ENCODE measurements at places on chromosomes 3 and 15. TPM values are rescaled to one million over a fixed set of nuclear protein-coding genes. Genes with fewer than 3 reads are reported as not detected.

The LRRC2 gene
- 0.93 TPM for total RNA-seq

The MITF gene
- 2.2 TPM for total RNA-seq

The GP5 gene
- 3.3 TPM for total RNA-seq

The ANKRD63 gene
- total RNA-seq: not detected

The ALDH1L1 gene
- 46.7 TPM for total RNA-seq

The CCDC39 gene
- total RNA-seq: not detected

The HSPBAP1 gene
- total RNA-seq: 3.7 TPM

The GAP43 gene
- not detected for total RNA-seq

The LSG1 gene
- 38.5 TPM for total RNA-seq

The ZPLD1 gene
- total RNA-seq: 0.23 TPM

DNA sequence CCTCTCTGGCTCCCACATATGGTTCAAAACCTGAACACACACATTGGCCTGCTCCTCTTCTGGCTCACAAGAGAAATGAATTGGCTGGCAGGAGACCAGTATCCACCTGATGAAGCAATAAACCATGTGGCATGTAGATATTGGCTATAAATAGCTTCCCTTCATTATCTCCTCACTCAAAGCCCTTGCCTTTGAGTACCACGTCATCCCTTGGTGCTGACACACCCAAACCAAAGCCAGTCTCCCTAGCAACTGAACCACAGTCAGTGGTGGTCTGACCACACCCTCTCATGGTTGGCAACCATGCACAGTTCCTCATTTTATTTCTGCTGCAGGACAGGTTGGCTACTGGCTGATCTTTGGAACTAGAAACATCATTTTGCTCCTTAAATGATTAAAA lies 98.8 kb downstream of the ZNF621 start:
- no peaks in the 10 kb centered on the region for H3K27me3 ChIP-seq
- H3K27ac ChIP-seq: no peak overlapping the region
- H3K4me1 ChIP-seq: no peaks in the 10 kb centered on the region

DNA sequence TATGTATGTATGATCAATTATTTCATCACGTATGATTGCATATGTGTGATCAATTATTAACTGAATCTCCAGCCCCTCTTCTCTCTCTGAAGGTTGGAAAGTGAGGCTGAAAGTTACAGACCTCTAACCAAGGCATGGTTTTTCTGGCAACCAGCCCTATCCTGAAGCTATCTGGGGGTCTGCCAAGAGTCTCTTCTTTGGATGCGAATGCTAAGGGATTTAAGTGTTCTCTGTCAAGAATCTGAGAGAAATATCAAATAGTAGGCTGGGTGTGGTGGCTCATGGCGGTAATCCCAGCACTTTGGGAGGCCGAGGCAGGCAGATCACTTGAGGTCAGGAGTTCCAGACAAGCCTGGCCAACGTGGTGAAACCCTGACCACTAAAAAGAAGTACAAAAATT lies 8.1 kb downstream of the NKTR start:
- no peaks in the 10 kb centered on the region for H3K36me3 ChIP-seq
- DNase-seq: no peak
- no peak overlapping the region for H3K4me3 ChIP-seq
- H3K4me1 ChIP-seq: peaks cover 6% of the 10 kb centered on the region
- H3K27ac ChIP-seq: no peak overlapping the region

- H3K36me3 ChIP-seq: no peaks in the 10 kb centered on the region
- no peak for DNase-seq
- H3K4me1 ChIP-seq: no peaks in the 10 kb centered on the region
- H3K4me3 ChIP-seq: no peak overlapping the region
Measured at GRCh38 chr15:101522091-101522490, 32.6 kb upstream of the PCSK6 start.

DNA sequence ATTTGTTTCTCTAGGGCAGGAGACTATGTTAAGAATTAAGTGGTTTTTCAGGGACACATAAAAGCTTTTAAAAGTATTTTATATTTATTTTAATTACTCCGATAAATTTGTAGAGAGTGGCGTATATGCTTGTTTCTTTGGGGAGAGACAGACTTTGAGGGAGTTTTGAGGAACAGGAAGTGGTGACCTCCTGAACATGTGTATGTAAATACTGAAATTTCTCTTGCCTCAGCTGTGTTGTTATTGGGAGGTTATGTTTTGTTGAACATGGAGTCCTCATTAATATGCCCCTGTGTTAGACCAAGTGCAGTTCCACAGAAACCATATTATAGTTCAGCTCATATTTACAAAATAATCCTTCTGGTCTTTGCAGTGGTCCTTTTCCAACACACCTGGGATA lies 41.8 kb upstream of the UTS2B start:
- no peak overlapping the region for H3K27ac ChIP-seq
- no peak for DNase-seq
- H3K36me3 ChIP-seq: peaks cover 32% of the 10 kb centered on the region
- no peak overlapping the region for H3K4me3 ChIP-seq

GRCh38 chr15:49664716-49665115 lies 43.9 kb downstream of the DTWD1 start:
- no peak for DNase-seq
- no peaks in the 10 kb centered on the region for H3K4me1 ChIP-seq
- H3K4me3 ChIP-seq: no peak overlapping the region
- no peaks in the 10 kb centered on the region for H3K36me3 ChIP-seq

DNA sequence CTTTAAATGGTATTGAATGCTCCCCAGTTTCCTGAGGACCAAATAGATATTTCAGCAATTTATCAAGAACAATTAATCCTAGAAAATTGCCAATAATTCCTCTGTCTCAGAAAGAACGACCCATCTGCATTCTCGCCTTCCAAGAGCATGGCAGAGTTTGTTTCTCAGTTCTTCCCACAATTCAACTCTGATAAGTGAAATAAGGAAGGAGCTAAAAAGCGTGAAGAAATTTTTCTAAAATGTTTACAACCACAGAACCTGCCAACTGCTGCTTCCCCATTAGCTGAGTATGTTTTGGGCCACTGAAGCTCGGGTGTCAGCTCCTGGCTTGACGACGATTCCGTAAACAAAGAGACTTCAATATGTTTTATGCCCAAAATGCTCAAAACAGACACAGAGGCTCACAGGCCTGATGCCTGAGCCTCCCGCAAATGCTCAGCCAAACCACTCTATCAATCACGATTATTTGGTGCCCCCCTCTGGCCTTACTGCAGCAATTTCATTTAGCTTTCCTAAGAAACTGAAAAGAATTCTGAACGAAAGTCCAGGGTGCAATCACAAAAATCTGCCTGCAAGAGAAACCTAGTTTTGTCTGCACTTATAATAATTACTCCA lies 259.2 kb upstream of the CCDC54 start:
- H3K27ac ChIP-seq: no peak overlapping the region
- no peaks in the 10 kb centered on the region for H3K4me1 ChIP-seq
- no peaks in the 10 kb centered on the region for H3K36me3 ChIP-seq
- H3K27me3 ChIP-seq: no peaks in the 10 kb centered on the region

GRCh38 chr15:77009176-77009575 lies 14.2 kb downstream of the PSTPIP1 start:
- DNase-seq: no peak
- no peak overlapping the region for H3K27ac ChIP-seq
- no peaks in the 10 kb centered on the region for H3K4me1 ChIP-seq
- no peaks in the 10 kb centered on the region for H3K27me3 ChIP-seq

GRCh38 chr3:42544492-42545283 lies 37.1 kb downstream of the SEC22C start:
- no peaks in the 10 kb centered on the region for H3K27me3 ChIP-seq
- H3K4me3 ChIP-seq: no peak overlapping the region
- H3K4me1 ChIP-seq: peaks cover 29% of the 10 kb centered on the region

- no peak overlapping the region for H3K4me3 ChIP-seq
- no peaks in the 10 kb centered on the region for H3K4me1 ChIP-seq
- H3K27me3 ChIP-seq: no peaks in the 10 kb centered on the region
Measured at GRCh38 chr3:38576131-38576525, 73.4 kb downstream of the SCN5A start.

DNA sequence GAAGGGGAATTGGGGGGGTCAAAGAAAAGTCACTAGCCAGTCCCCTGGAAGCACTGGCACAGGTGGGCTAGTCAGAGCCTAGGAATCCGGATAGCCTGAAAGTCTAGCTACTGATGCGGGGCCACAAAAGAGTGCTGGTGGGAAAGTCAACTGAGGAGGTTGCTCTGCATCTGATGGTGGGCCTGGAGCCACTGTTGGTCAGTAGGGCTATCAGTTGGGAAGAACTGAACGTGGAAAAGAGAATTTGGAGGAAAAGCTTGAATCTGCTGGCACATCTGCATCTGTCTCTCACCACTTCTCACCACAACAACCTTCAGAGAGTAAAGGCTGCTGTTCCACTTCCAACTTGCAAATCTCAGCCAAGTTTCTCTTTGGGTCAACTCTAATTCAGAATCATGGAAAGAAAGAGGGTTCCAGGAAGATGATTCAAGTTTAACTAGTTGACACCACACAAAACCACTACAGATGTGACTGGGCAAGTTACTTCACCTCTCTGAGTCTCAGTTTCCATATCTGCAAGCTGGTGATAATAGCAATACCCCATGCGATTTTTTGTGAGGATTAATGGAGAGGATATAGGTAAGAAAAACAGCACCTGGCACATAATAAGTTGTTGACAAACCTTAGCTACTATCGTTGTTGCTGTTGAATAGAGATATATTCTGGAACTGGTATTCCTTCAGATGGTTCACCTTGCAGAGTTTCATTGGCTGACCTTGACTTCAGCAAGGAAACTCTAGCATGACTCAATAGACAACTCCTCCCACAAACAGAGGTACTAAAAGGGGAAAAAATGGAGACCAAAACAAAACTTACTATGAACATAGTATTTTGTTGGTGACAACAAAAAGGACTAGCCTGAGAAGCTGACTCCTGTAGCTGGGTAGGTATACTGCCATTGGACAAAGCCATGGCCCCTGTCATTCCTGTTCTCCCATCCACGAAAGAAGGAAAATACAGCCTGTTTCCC lies 280.2 kb upstream of the STT3B start:
- no peaks in the 10 kb centered on the region for H3K36me3 ChIP-seq
- DNase-seq: no peak
- H3K4me1 ChIP-seq: no peaks in the 10 kb centered on the region
- no peaks in the 10 kb centered on the region for H3K27me3 ChIP-seq
- no peak overlapping the region for H3K4me3 ChIP-seq
- H3K27ac ChIP-seq: no peak overlapping the region

- H3K4me3 ChIP-seq: no peak overlapping the region
- no peaks in the 10 kb centered on the region for H3K36me3 ChIP-seq
- H3K27me3 ChIP-seq: no peaks in the 10 kb centered on the region
- no peaks in the 10 kb centered on the region for H3K4me1 ChIP-seq
- H3K27ac ChIP-seq: no peak overlapping the region
Measured at GRCh38 chr3:182469086-182469485, 324.2 kb upstream of the ATP11B start.

GRCh38 chr3:39361252-39361927 lies 21.8 kb upstream of the SLC25A38 start:
- H3K27ac ChIP-seq: no peak overlapping the region
- H3K36me3 ChIP-seq: no peaks in the 10 kb centered on the region
- no peaks in the 10 kb centered on the region for H3K4me1 ChIP-seq
- no peaks in the 10 kb centered on the region for H3K27me3 ChIP-seq
- no peak overlapping the region for H3K4me3 ChIP-seq
- DNase-seq: no peak

DNA sequence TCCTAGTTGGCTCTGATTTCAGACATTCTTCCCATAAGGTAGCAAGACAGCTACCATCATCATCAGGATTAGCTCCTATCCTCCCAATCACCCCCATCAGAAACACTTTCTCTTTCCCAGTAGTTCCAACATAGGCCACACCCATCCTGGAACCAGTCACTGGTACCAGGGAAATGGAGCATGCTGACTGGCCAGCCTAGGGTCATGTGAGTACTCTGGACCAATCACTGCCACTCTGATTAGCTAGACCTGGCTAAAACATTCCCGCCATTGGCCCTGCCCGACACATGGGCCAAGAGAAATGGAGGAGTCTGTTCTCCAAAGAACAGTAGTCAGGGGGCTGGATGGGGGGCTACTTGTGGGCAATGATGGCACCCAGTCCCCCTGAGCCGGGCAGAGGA lies 12.4 kb downstream of the EFCC1 start:
- H3K27me3 ChIP-seq: no peaks in the 10 kb centered on the region
- H3K4me3 ChIP-seq: no peak overlapping the region
- no peak for DNase-seq
- H3K4me1 ChIP-seq: no peaks in the 10 kb centered on the region

DNA sequence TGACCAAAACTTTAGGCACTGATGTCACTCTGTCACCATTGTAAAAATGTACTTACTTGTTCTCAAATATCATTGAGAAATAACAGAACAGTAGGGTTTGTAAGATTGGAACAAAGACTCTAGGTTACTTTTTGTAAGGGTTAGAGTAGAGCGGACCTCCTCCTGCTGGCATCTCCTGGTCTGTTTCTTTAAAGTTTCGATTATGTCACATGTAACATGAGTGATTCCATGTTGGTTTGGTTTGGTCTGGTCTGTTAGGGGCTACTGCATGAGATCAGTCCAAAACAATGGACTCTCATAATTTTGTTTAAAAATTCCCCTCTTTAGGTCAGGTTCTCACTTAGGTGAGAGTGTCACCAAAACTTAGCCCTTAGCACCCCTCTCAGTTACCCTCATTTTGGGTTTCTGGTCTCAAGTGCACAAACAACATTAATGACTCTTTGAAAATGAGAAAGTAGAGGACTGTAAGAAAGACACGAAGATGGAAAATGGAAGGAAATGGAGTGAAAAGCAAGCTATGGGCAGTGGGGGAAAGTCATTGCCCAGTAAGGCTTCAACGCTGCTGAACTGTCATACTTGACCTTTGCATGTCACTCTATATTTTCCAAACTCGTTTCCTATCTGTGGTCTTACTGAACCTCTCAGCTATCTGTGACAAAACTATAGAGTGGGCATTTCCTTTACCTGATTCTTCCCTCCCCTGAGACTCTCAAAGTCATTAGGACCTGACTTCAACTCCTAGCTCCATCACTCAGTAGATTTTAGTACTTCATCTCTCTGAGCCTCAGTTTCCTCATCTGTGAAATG lies 52.7 kb downstream of the LDHAL6B start:
- H3K4me1 ChIP-seq: peaks cover 30% of the 10 kb centered on the region
- H3K4me3 ChIP-seq: no peak overlapping the region

- peaks cover 16% of the 10 kb centered on the region for H3K4me1 ChIP-seq
- H3K27ac ChIP-seq: no peak overlapping the region
- peak; percentile 52 for DNase-seq
- peaks cover 2% of the 10 kb centered on the region for H3K27me3 ChIP-seq
- H3K36me3 ChIP-seq: no peaks in the 10 kb centered on the region
- peak overlapping the region; percentile 40 for H3K4me3 ChIP-seq
Measured at GRCh38 chr3:57078635-57079473, 18.4 kb downstream of the SPATA12 start.

GRCh38 chr15:58064082-58064979 lies 1.2 kb downstream of the ALDH1A2 start:
- H3K4me1 ChIP-seq: peaks cover 3% of the 10 kb centered on the region
- no peaks in the 10 kb centered on the region for H3K36me3 ChIP-seq
- H3K27ac ChIP-seq: no peak overlapping the region
- peaks cover 10% of the 10 kb centered on the region for H3K27me3 ChIP-seq

DNA sequence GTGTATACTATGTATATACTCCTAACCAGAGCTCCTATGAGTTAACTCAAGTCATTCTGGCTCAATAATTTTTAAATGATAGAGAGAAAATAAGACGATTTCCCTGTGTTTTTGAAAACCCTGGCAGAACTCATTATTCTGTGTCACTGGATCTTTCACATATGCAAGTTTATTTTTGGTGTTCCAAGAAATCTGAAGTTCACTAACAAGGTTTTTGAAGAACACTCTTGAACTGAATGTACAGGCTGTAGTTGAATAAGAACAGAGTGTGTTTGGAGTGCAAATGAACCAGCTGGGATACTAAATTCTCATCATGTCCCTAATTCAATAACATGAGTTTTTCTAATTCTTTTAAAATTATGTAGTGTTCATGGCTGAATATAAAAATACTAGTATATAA lies 466.9 kb upstream of the SUCLG2 start:
- H3K36me3 ChIP-seq: no peaks in the 10 kb centered on the region
- no peaks in the 10 kb centered on the region for H3K4me1 ChIP-seq
- DNase-seq: no peak
- H3K4me3 ChIP-seq: no peak overlapping the region

Data from liver (tissue), 10 donors.